ENCODE measurements at places on chromosomes 1 and 21.

GRCh38 chr1:156193208-156193487 is 756 bp upstream of the SLC25A44 start:
- DNase-seq, result no peak

- DNase-seq, result no peak
Measured at GRCh38 chr1:30733493-30733892, 10.1 kb upstream of the MATN1 start.

- no peak for DNase-seq
Measured at GRCh38 chr1:107795441-107795840, 169.5 kb downstream of the VAV3 start.

- DNase-seq, result no peak
Measured at GRCh38 chr1:169307176-169307575, 60.4 kb downstream of the NME7 start.

- no peak for DNase-seq
Measured at GRCh38 chr1:88773540-88774150, 89.6 kb downstream of the PKN2 start.

DNA sequence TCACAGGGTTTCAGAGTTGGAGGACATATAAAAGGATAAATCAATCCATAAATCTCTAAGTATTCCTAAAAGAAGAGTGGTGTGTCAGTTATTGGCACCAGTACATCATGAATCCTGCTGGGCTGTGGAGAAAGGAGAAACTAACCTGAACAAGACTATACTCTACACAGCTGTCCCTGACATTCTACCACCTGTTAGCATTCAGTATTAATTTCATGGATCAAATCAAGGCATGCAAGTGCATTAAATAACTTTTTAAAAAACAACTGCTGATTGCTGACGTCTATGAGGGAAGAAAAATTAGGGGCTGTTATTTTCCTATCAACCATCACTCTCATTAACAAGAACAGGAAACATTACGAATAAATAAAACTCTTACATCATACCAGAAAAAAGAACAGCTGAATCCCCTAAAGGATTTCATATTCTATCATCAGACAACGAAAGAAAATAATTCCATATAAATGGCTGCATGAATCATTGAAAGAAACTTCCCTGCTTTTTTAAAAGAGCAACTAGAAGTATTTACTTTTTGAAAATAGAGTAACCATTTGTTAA is 121.7 kb downstream of the ATF6 start:
- DNase-seq, result no peak

GRCh38 chr1:173134029-173134428 is 73.1 kb downstream of the TNFSF4 start:
- DNase-seq, result no peak

DNA sequence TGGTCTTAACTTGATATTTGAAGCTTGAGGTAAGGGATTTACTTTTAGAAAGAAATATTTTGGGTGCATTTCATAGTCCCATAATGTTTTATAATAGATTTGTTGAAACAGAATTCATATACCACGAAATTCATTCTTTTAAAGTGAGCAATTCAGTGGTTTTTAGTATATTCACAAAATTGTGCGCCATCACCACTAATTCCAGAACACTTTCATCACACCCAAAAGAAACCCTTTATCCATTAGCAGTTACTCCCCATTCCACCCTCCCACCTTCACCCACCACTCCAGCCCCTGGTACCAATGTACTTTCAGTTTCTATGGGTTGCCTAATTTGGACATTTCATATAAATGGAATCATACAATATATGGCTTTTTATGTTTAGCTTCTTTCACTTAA is 38.9 kb upstream of the DMRTB1 start:
- no peak for DNase-seq

- no peak for DNase-seq
Measured at GRCh38 chr1:229495782-229496181, 12.4 kb downstream of the NUP133 start.

- DNase-seq, result no peak
Measured at GRCh38 chr1:69534829-69535228, 32.9 kb upstream of the LRRC7 start.

- no peak for DNase-seq
Measured at GRCh38 chr1:177907000-177907399, 62.9 kb downstream of the SEC16B start.

DNA sequence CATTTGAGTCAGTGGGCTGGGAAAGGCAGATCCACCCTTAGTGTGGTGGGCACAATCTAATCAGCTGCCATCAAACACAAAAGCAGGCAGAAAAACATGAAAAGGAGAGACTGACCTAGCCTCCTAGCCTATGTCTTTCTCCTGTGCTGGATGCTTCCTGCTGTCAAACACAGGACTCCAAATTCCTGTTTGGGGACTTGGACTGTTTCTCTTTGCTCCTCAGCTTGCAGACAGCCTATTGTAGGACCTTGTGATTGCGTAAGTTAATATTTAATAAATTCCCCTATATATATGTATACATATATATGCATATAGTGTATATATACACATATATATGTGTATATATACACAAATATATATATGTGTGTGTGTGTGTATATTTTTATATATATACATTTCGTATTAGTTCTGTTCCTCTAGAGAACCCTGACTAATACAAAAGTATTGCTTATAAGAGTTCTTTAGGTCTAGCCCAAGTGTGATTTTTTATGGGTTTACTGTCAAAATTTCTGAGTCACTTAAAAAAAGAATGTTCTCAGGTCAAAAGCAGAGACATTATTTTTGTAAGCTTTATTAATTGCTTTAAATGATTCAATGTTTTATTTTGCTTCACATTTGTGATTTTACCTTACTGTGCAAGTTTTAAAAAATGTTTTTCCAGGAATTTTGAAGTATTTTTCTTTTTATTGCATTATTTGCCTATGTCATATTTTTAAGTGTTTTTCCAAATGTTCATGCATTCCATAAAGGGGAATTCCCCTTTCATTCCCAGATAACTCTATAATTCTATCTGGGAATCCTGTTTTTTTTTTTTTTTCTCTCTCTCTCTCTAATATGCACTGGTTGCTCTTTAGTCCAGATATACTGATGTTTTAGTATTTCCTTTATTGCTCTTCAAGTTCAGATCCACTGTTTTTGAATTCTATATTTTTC is 92.1 kb upstream of the ADAMTS5 start:
- DNase-seq, result no peak

GRCh38 chr1:84267476-84267875 is 34.0 kb upstream of the SAMD13 start:
- DNase-seq, result no peak

DNA sequence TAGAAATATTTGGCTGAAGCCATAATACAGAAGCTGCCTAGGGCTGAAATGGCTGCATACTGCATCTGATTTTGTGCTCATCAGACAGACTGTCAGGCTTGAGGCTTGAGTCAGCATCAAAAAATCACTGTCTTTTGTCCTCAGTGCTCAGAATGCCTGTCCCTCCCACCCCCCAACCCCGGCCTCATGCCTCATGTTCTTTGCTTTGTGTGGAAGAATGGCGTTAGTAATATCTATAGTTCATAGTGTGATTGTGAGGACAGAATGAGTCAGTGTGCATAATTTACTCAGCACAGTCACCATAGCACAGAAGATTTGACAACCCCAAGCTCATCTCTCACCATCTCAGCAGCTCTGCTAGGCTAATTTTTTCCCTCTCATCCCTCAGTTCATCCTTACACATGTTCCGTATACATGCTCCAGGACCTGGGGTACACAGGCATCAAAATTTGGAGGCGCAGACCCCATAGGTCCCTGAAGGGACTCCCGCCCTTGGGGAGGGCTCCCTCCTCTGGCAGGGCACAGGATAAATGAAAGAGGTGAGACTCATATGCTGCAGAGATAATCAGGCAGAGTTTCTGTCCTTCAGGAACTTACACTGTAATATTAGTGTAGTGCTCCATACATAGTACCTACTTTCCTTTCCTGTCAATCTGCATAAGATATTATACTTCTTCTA is 159.1 kb upstream of the C8B start:
- no peak for DNase-seq

DNA sequence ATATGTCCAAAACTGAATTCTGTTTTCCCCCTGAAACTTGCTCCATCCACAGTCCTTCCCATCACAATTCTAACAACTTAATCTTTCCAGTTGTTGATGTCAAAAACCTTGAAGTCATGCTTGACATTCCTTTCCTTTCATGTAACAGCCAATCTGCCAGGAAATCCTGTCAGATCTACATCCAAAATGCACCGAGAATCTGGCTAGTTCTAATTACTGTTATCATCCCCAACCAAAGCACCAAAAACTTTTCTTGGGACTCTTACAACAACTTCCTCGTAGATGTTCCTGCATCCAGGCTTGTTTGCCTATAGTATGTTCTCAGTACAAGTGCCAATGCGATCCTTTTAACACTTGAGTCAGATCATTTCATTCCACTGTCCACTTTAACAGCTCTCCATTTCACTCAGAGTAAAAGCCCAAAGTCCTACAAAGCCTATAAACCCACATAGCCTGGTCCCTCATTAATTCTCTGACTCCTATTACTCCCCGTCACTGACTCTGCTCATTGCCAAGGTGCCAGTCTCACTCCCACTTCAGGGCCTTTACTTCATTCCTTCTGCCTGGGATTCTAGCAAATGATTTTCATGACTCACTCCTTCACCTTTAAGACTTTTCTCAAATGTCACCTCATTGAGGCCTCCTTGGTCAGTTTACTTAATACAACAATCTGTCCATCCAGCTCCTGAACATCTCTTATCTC is 493.2 kb upstream of the NFIA start:
- no peak for DNase-seq

- DNase-seq, result no peak
Measured at GRCh38 chr1:115828101-115829022, 12.6 kb downstream of the NHLH2 start.

GRCh38 chr1:107793896-107794453 is 171.0 kb downstream of the VAV3 start:
- no peak for DNase-seq

DNA sequence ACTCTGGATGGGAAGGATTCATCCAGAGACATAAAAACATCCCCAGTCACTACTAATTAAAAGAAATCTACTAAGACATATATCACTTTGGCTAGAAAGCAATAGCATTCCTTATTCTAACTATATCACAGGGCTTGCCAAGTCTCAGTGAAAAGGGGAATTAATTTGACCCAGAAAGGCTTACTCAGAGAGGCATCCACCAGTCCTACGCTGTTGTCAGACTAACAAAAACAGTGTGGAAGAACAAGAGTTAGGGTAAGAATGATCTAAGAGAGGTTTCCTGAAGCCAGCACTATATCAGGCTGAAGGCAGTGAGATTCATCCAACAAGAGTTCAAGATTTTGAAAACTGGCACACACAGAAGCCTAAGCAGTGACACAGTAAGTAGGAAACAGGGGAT is 126.1 kb downstream of the GDAP2 start:
- no peak for DNase-seq

DNA sequence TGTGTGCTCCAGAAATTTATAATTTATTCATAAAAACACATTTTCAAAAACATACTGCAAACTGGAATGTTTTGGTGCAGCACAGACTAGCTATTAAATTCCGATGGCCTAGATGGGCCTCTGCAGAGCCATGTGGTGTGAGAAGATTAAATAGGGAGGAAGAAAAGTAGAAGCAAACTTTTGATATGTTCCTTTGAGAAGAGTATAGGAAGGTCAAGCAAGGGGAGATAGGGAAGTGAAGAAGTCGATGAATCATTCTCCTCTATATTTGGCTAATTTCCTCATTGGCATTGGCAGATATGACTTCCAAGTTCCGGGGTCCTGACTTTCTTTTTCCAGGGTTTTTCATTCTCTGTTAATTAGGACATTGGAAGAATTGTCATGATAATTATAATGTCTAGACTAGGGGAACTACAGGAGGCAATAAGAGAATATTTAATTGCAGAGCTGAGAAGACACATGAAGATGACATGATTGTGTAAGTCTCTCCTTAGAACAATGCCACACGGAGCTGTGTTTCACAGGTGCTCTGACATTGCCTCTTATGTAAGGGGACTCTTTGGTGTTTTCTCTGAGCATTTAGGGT is 19.3 kb upstream of the ZNF326 start:
- DNase-seq, result no peak

DNA sequence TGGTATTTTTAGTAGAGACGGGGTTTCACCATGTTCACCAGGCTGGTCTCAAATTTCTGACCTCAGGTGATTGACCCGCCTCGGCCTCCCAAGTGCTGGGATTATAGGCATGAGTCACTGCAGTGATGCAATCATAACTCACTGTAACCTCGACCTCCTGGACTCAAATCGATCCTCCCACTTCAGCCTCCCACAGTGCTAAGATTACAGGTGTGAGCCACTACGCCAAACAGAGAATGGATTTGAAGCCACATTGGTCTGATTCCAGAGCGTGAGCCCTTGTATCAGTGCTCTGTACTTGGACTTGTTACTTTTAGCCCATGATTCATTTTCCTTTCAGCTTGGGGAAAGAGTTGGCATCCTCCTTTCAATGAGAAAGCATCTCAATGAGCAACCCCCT is 14.9 kb upstream of the ZNF683 start:
- DNase-seq, result no peak

DNA sequence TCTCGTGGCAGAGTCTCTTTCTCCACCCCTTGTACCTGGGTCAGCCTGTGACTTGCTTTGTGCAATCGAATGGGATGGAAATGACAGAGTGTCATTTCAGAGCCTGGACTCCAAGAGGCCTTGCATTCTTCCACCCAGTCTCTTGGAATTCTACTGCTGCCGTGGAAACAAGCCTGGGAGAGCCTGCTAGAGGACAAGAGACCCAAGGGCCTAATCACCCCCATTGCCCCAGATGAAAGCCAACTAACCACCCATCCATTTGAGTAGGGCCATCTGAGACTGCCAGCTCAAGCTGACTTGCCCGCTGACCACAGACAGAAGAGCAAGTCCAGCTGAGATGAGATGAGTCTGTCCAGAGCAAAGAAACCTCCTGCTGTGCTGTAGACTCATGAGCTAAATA is 201.6 kb downstream of the PTPRU start:
- no peak for DNase-seq

GRCh38 chr21:19013916-19014315 is 610.3 kb upstream of the TMPRSS15 start:
- no peak for DNase-seq

- DNase-seq, result no peak
Measured at GRCh38 chr1:116320874-116321273, 52.2 kb upstream of the ATP1A1 start.

DNA sequence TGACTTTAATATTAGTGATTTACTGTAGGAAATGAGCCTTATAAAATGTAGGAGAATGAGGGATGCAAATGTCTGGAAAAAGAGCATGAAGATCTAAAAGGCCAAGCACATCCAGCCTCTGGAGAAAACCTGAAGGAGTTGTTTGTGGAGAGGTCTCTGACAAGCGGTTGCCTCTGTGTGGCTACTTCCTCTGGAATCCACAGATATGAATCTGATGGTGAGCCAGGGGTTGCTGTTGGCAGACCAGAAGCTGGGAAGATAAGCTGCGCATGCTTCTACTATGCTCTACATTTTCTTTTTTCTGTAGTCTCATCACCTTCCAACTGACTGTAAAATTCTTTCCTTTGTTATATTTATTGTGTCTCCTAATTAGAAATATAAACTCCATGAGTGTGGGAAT is 248.6 kb downstream of the OLFM3 start:
- DNase-seq, result no peak
